Suppressor macrophage treated with lipopolysaccharide for 4 hours (primary cell): ENCODE measurements at places on chromosomes 16 and 17.

DNA sequence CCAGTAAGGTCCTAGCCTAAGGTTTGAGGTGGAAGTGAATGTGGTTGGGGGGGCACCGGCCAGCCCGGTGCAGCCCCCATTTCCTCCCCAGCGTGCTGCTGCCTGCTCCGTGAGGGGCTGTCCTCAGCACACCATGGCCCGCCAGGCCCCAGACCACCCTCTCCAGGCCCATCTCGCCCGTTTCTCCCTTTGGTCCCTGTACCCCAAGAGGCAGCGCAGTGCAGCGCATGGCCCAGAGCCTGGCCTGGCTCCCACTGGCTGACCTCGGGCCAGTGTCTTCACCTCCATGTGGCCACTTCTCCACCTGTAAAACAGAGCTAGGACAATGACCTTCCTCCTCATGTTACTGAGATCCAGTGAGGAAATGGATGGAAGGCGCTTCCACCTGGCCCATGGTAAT, 170.0 kb upstream of the GSE1 start:
- no peak for DNase-seq

DNA sequence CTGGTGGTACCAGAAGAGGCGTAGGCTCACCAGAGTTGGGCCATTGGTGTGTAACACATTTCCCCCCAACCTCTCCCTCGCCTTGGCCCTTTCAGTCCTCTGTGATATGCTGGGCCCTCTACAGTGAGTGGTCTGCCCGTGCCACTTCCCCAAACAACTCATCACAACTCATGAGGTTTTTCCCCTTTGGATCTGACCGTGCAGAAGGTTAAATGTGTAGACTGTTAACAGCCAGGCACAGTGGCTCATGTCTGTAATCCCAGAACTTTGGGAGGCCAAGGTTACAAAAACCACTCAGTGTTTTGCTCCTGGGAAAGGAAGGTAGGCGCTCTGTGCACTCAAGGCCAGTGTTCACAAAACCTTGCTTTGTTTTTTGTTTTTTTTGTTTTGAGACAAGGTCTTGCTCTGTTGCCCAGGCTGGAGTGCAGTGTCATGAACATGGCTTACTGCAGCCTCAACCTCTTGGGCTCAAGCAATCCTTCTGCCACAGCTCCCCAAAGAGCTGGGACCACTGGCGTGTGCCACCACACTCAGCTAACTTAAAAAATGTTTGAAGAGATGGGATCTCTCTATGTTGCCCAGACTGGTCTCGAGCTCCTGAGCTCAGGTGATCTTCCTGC, 11.3 kb upstream of the CYB5B start:
- no peak for DNase-seq

DNA sequence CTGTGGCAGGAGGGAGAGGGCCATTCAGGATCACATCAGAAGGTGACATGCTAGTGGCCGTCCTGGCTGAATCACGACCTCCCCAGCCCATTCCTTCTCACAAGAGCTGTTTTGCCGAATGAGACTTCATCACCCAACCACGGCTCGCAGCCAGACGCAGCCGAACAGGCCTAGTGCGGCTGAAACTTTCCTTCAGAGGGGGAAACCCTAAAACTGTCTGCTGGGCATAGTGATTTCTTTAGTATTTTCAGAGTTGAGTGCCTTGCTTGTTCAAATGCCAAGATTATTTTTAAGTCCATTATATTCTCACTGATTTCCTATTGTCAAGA, 343.7 kb downstream of the CPPED1 start:
- no peak for DNase-seq

- DNase-seq = no peak
Observed at GRCh38 chr16:74743668-74744299, 30.8 kb downstream of the FA2H start.

- DNase-seq = no peak
Observed at GRCh38 chr17:77473615-77474226, 333.0 kb downstream of the SEC14L1 start.

GRCh38 chr17:3738562-3739295, 15.0 kb downstream of the HASPIN start:
- no peak for DNase-seq

- no peak for DNase-seq
Observed at GRCh38 chr16:85664580-85665372, 24.0 kb downstream of the GINS2 start.

DNA sequence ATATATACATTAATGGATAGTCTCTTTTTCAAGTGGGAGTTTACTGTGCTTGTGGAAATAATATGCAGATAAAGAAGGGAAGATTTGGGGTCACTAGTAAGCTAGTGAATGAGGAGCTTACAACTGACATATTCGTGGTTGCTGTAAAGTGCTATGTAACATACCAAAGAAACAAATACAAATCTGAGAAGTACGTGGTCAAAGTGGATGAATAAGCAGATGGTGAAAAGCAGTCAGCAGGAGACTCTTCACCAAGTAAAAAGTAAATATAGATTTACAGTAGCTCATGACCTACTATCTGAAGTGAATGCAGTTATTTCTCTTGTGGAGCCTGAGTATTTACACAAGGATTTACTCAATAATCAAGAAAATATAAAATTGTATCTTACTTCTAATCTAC, 136.6 kb upstream of the ELAC2 start:
- no peak for DNase-seq

DNA sequence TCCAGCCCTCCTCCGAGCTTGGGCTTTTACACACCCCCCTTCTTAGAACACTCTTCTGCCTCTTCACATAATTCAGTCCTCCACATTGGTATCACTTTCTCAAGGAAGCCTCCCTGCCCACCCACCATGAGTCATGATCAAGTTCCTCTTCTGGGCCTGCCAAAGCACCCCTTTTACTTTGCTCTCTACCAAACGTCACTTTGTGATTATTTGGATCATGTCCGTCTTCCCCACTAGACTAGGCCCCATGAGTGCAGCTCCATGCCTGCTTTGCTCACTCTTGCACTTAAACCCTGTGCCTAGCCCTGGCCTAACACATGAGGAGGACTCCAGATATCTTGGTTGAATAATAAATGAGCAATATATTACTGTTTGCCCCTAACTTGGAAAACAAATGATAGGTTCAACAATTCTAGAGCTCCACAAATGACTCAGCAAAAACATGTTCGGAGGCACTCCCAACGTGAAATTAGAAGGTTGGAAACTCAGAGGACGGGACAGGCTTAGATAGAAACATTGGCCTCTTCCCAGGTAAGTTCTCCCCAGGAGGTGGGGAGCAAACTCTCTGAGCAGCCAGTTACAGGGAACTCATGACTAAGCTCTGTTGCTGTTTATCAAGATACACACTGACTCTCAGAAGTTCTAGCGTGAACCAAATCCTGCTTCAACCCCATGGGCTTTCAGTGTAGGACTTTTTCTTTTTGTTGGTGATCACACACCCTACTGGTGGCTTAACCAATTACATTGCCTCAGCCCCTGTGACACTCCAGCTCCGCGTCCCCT, 28.3 kb downstream of the G6PC1 start:
- peak; percentile 95 for DNase-seq

DNA sequence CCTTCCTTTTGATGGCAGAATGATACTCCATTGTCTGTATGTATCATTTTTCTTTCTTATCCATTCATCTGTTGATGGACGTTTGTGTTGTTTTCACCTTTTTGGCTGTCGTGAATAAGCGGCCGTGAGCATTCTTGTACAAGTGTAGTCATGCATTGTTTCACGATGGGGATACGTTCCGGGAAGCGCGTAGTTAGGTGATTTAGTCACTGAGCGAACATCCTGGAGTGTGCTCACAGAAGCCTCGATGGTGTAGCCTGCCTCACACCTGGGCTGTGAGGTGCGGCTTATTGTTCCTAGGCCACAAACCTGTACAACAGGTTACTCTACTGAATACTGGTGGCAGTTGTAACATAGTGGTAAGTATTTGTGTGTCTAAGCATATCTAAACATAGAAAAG, 136.5 kb downstream of the CMIP start:
- DNase-seq = no peak

GRCh38 chr16:74922150-74923138, 62.5 kb downstream of the WDR59 start:
- no peak for DNase-seq

- DNase-seq = no peak
Observed at GRCh38 chr16:80608946-80609345, 68.2 kb downstream of the DYNLRB2 start.

DNA sequence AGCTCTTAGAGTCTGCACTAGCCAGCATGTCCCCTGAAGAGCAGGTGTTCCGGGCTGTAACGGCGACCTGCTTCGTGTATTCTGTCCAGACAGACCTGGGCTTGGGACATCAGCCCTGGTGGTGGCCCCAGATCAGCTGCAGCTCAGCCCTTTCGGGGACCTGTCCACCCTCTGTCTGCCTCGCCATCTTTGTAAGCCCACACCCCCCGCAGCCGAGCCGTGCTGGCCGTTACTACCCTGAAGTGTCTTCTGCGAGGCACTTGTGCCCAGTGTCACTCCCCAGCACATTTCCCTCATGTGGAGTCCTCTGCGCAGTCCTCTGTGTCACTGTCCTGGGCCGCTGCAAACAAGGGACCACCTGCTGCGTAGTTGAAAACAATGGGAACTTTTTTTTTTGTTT, 10.4 kb downstream of the CARD14 start:
- no peak for DNase-seq

GRCh38 chr16:24075931-24076716, 180.0 kb upstream of the CACNG3 start:
- DNase-seq = no peak

DNA sequence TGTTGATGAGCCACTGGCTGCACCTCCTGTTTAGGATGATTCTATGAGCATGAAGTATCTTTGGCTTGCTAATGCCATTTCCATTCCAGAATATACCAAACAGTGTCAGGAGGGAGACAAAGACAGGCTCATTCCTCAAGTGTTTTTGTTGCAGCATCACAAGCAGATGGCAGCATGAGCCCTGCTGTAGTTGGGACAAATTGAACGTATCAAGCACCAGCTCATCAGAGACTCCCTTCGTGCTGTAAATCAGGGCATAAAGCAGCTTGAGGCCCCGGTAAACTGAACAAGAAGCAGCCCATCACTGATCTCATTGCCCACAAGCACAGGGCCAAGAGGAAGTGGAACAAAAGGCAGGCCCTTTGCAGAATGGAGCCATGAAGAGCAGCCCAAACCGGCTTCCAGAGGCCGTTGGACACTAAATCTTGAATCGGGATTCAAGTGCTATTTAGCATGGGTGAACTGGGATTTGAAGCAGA, 45.9 kb upstream of the HS3ST3A1 start:
- DNase-seq = no peak

DNA sequence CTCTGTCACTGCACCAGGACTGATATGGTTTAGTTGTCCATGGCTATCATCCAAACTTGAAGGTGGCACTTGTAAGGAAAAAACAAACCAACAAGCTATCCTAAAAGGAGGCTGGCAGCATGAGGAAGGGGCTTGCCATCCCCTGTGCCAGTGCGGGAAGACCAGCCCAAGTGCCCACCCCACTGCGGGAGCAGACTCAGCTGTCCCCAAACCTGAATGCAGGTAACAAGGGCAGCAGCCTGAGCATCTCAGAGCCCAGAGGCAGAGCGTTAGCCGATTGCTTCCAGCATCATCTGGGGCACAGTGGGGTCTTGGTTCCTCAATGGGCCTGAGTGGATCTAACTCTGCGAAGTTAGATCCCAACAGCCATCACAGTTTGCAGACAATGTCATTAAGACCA, 29.2 kb upstream of the C16orf78 start:
- no peak for DNase-seq

DNA sequence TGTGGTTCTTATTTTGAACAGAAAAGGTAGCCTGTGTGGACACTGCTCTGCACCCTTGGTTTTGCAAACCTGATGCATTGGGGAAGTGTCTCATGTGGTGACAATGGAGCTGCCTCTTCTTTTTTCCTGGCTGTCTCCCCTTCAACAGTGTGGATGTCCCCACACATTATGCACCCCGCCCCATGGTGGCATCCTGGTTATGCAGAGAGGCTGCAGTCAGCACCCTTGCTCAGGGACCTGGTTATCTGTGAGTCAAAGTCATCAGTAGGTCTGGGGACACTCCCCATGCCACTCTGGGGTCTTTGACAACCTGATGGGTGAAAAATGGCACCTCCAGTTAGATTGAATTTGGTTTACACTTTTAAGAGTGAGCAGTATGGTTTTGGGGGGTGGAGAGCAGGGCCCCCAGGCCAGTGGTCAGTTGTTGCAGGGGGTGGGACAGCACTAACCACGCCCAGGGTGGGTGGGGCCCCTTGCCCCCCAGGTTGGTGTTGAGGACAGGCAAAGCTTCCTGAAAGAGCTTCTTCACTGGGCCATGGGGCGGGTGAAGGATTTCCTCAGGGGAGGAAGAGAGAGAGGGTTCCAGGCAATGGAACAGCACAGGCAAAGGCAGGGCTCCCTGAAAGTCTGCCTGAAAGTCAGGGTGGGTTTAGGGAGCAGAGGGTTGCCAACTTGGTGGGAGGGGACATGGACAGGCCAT, 24.6 kb upstream of the KCNJ12 start:
- DNase-seq = no peak

DNA sequence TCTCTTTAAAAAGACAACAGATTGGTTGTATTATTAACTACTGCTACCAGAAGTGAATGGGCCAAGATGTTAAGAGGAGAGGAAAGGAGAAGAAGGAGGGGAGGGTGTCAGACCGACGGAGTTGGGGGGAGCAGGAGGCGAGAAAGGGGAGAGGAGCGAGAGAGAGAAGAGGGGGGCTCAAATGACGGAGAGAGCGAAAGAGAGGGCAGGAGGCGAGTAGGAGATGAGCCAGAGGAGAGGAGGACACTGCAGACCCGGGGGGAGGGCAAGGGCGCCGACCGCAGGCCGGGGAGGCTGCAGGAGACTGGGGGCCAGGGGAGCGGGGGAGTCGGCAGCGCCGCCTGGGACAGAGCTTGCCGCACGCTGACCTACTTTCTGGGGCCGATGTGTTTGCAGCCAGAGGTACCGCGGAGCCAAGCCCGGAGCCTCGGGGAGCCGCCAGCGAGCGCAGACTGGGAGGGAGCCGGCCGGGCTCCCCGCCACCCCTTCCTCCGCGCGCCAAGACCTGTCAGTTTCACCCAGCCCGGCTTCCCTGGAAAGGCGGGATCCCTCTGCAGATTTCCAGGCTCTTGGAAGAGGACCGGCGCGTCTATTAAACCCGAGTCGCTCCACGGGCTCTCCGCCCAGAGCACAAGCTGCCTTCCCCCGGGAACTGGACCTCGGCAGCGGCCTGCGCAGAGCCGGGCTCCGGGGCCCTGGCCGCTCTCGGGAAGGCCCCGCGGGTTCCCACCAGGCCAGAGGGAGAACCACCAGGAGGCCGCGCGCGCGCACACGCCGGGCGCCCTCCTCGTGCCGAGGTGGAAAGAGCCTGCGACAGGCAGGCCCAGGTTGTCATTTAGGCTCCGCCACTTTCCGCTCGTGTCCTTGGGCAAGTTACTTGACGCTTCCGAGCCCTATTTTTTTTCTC, 74.6 kb downstream of the CMC2 start:
- peak; percentile 3 for DNase-seq

DNA sequence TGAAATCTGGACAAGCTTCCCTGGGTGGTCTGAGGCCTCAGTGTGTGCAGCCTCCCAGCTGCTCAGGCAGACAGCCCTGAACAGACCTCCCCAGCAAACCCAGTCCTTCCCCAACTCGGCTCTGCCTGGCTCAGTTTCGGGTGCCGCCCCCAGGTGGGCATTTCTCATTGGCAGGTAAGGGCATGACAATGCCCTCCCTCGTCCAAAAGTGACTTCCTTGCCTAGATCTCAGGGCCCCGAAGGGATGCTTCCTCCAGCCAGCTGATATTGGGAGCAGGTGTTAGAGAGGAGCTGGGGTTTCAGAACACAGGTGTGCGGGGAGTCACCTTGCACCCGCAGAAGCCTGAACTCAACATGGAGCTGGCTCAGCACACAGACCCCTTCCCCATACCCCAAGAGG, 3.8 kb upstream of the PPL start:
- DNase-seq = no peak

GRCh38 chr17:17779015-17779611, 57.7 kb downstream of the SREBF1 start:
- no peak for DNase-seq

- no peak for DNase-seq
Observed at GRCh38 chr16:11602321-11602720, 15.6 kb upstream of the LITAF start.
